Gastroesophageal sphincter (tissue), 4 donors: ENCODE measurements at places on chromosomes 1 and 21. TPM values are rescaled to one million over a fixed set of nuclear protein-coding genes. Genes with fewer than 3 reads are reported as not detected.

DNA sequence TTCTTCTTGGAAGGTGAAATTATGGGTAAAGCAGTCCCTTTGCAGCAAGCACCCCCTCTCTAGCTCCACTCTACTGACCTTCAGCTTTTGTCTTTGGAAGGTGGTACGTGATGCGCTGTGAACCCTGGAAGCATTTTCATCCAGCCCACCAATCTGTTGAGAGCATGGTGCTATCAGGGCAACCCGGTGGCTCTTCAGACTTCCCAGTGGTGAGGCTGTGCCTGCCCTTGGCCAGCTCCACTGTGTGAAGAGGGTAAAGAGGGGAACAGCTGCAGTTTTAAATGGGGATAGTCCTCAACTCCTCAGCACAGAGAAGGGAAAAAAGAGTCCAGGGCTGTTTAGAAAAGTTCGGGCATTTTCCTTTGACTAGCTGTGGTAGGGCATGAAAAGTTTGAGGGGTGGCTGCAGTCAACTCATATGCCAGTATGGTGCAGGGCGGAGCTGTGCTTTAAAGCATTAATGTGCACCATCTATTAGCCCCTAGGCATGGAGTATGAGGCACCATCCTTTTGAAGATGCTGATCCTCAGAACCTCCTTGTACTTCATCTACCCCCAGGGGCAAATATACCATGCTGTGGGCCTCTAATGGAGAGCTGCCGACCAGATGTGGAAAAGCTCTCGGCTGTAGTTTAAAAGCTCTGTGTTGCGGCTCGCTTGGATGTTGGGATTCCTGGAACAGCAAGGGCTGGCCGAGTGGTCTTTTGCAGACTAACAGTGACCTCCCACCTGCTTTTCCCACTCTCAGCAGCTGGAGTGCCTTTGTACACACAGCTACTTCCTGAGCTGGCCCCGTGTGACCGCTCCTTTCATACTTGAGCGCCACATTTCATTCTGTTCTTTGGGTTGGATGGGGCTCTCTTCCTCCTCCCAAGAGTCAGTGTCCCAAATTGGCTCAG is 123.0 kb downstream of the PEX14 start:
- no peak for ATAC-seq

DNA sequence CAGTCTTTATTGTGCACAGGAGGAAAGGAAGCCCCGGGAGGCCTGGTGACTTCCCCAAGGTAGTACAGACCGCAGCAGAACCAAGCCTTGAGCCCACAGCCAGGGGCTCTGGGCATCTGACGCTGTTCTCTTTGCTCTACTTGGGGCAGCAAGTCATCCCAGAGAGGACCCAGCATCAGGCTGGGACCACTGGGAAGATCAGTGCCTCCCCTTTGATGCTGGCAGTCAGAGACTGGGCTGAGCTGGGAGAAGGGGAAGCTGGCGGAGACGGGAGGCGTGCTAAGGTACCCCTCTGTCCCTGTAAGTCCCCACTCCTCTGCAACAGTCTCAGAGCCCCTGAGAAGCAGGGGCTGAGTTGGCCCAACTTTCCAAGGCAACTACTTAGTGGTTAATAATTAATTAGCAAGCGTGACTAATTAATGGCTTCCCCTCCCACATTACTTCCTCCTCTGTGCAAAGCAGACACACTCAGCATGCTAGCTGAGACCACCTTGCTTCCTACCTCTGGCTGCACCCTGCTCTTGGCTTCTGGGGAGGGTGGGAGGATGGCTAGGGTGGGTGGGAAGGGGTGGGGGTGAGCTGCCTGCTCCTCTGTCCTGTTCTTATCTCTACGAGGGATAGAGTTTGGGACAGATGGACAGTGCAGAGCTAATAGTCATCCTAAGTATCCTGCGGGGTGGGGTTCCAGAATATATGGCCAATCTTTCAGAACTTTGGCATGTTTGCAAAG is 1.3 kb downstream of the INAVA start:
- ATAC-seq: no peak

DNA sequence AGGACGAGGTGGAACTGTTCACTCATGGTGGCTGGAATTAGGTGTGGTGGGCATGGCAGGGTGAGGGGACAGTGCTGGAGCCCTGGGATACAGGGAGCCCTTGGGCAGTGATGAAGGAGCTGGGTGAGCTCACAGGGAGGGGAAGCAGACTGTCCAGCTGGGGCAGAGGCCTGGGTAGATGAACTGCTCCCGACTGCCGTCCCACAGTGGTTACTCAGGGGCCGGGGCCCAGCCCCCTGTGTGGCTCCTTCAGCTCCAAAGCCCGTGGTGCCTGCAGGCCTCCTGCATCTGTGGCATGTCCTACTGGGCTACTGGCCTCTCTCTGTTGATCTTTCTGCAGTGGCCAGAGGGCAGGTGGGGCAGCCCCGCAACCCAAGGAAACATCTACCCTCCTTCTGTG is 661.1 kb downstream of the NPHP4 start:
- no peak for ATAC-seq

The GDAP2 gene
- total RNA-seq: 37.4 TPM

The IQGAP3 gene
- 0.58 TPM for total RNA-seq
